ENCODE measurements at places on chromosomes 6 and 20.

- no peak for DNase-seq
Measured at GRCh38 chr6:108589244-108589791, 28.6 kb downstream of the FOXO3 start.

- peak; percentile 51 for DNase-seq
Measured at GRCh38 chr6:89260832-89261231, 43.7 kb upstream of the GABRR1 start.

DNA sequence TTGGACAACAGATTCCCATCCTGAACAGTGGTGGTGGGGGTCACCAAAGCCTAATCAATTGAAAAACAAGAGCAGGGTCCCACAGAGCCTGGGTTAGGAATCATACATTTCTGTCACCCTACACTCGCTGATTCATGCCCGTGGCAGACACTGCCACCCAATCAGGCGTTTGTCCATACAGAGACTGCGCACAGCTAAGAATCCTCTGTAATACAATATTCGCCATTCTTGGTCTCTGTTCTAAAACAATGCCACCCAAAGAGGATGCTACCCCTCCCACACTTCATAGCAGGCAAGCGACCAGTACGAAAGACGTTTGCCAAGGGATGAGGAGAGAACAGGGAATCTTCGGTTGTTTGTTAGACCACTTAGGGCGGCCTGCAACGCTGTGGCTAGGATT is 28.1 kb upstream of the SLC22A23 start:
- no peak for DNase-seq

DNA sequence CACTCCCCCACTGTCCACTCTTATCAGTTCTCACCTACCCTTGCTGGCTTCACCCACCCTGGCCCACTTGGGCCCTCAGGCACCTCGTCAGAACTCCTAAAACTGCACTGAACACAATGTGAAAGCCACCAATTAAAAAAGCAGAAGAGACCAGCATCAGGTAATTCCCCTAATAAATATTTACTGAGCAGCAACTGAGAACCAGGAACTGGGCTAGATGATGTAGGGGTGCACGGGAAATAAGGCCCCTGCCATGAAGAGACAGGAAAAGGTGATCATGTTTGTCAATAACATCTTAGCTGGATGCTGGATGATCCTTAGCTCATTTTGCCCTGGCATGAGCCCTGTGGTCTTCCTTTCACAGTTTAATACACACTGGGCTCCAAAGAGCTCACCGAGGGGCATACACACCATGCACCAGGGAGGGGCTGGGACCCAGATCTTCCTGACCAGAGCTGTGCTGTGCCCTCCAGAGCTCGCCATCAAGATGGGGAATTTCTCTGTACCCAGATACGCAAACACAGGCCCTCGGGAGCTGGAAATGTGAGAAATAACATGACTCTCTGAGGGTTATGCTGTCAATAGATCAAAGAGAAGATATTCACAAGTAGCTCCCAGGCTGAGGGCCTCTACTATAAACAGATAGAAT is 113.6 kb upstream of the SLC22A16 start:
- DNase-seq: no peak

DNA sequence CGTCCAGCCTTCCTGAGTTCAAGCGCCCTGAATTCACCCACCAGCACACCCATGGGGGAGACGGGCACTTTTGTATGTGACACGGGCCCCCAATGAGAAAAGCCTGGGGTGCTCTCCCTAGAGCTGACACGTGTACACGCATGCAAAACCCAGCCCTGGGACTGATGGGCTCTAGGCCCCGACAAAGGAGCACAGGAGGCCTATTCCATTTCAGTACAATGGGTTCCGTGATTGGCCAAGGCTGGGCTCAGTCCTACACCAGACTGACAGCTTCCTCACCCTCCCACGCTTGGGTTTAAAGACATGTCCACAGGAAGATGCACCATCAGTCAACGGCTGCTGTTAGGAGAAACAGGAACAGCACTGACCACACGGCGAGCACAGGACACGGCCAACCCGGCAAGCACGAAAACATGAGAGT is 8.8 kb downstream of the ZBTB46 start:
- no peak for DNase-seq

- no peak for DNase-seq
Measured at GRCh38 chr6:13226071-13226470, 102.3 kb downstream of the TBC1D7 start.

DNA sequence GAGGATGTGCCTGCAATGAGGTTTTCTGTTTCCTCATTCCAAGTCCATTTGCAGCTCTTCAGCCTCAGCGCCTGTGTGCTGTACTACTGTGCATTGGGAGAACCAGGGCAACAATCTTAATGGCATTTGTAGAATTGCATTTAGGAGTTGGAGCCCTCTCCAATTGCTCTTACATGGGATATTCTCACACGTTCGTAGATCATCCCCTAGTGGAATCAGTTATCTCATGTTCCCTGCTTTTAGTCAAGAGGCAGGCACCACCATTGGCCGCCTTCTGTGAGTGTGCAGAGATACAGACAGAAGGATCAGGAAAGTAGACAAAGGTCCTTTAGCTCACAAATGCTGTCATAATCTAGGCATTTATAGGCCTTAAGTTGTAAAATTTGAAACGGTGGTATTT is 84.2 kb upstream of the RGS17 start:
- no peak for DNase-seq

GRCh38 chr6:82525775-82526495 is 162.3 kb downstream of the TPBG start:
- DNase-seq: peak; percentile 89

- DNase-seq: no peak
Measured at GRCh38 chr20:23029324-23029723, 5.8 kb upstream of the SSTR4 start.

DNA sequence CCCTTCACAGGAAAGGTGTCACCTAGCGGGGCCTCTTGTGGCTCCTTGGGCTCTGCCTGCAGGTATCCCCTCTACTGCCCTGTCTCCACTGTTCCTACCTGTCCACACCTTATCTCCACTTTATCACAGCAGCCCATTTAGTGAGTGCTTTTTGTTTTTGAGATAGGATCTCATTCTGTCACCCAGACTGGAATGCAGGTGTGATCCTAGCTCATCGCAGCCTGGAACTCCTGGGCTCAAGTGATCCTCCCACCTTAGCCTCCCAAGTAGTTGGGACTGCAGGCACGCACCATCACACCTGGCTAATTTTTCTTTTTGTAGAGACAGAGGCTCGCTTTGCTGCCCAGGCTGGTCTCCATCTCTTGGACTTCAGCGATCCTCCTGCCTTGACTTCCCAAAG is 48.0 kb downstream of the BCAS4 start:
- DNase-seq: no peak

DNA sequence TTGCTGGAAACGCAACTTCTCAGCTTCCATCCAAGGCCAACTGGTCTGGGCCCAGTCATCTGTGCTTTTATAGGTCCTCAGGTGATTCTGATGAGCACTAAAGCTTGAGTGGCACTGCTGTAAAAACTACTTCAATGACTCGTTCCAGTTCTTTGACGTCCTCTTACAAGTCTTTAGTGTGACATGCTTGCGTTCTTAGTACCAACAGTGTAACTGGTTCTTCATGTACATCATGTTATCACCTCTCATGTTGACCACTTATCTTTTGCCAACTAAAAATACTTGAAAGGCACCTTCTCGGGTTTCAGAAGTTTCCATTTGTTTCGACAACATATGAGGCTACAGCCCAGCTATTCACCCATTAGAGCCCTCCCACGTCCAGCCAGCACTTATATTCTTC is 468.9 kb downstream of the PRKN start:
- no peak for DNase-seq

DNA sequence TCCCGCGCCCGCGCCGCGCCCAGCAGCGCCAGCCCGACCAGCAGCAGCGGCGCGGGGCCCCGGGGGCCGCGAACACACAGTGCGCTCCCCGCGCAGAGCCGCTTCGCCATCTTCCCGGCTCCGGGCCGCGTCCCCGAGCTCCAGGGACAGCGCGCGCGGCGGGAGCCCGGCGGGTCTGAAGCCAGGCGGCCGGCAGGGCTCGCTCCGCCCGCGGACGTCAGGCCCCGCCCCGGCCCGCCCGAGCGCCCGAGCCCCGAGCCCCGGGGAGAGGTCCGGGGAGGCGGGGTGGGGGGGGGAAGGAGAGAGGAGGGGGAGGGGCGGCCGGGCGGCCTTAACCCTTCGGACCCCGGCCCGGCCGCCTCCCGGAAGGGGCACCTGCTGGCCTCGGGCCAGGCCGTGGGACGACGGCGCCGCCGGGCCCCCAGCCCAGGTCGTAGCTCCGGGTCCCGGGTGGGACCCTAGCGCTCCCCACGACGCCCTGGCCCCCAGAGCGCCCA is at the start of gene LAMA5:
LAMA5 (minus strand) TSS at position 177 of the 497 bp plus-strand sequence; CDS start at position 110, 67 bp downstream.
- peak; percentile 20 for DNase-seq

DNA sequence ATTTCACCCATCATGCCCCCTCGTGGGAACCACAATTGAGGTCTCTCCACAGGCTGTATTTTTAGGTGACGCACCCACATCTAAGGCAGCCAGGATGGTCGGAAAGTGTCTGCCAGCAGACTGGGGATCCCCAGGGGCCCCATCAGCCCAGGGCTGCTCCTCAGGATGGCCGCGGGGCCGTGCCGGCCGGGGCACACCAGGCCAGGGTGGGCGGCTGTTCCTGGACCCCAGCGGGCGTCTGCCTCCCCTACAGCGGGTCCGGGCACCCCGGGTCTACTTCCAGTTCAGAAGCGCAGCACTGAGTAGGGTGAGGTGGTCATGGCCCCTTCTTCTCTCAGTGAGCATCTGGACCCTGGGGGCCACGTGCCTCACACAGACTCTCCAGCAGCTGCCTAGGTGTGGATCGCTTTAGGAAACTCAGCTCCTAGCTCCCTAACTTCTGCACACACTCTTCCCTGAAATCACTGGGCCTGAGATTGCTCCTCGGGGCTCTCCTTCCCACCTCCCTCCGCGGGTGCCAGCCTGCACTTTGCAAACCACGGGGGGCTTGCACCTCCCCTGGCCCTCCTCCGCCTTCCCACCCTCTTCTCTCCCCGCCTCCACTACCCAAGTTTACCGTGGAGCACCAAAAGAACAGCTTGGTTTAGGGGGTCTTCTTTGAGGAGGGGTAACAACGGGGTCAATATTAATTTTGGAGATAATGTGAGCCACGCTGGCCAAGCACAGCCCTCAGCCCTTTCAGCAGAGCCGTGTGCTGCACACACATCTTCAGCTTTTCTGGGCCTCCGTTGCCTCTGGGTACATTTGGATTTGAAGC is 14.2 kb upstream of the FOXC1 start:
- no peak for DNase-seq

DNA sequence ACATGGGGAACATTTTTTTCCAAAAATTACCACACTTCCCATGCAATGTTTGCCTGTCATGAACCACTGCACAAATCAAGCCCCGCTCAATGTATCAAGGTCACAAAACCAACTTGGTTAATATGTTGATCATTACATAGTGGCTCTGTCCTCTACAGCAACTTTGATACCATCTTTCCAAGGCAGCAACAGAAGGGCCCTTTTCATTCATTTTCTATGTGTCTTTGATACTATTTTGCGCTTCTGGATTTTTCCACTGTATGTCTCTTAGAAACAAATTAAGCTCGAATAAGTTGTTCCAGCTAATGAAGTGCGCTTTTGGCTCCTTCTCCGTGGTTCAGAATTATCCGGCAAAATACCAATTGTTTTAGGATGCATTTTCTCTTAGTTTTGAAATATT is 1.5 kb downstream of the ZHX3 start:
- no peak for DNase-seq

Data from NCI-H1105 treated with DMSO at 0.1 percent for 48 hours (cell line).